ENCODE measurements at places on chromosomes 12 and 14.

DNA sequence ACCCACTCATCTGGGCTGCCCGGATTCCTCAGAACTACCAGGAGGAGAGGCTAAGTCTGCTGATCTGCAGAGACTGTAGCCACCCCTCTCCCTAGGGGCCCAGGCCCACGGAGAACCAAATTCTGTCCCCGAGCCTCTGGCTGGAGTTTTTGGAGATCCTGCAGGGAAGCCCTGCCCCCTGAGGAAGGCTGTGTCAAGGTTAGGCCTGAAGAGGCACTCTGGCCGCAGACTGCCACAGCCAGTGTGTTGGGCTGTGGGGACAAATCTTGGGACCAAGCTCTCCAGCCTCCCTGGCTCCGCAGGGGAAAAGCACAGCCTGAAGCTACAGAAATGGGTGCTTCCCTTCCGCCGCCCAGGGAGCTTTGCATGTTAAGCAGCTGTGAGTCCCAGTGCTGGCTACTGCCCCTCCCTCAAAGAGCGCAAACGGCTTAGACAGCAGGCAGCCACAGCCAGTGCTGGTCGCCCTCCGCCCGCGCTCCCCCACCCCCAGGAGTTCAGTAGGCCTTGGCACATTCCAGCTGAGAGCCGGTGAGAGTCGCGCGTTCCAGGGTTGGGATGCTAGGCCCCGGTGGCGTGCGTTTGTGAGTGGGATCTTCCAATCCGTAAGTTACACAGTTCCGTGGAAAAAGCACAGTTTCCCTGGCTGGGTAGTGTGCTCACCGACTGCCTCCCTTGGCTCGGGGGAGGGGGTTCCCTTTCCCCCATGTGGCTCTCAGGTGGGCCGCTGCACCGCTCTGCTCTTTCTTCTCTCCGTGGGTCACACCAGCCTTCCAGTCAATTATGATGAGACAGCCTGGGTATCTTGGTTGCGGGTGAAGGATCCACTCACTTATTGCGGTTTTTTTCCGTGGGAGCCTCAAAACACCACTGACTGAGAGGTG, 13.2 kb downstream of the CLEC4E start:
- DNase-seq: no peak

DNA sequence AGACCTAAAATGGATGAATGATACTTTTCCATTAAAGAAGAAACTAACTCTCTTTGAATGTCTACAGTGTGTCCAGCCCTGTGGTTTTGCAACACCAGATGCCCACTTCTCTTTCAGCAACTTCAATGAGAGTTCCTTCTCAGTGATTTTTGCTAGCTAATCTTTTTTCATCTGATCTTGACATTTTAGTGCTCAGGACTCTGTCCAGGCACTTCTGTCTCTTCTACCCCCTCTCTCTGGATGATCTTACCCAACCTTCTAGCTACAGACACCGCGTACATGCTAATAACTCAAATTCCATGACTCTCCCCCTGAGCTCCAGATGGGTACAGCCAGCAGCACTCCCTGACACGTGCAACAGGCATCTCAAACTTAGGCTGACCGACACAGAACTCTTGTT, 161.1 kb upstream of the FOXN3 start:
- no peak for DNase-seq

- no peak for DNase-seq
These were observed 81.9 kb downstream of the CFAP54 start for GRCh38 chr12:96571101-96571862.

DNA sequence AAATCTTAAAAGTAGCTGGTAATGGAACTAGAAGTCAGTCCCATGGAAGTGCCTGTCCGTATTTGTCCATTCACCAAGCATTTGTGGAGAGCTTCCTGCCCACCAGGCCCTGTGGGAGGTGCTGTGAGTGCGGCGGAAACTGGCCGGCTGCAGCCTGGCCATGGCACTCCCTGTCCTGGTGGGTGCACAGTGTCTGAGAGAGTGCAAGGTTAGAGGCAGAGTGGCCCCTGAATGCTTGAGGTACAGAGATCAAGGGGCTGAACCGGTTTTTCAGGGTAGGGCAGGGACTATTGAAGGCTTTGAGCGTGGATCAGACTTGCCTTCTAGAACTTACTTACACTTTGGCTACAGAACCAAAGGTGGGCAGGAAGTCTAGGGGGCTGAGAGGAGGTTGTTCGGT, 92.9 kb downstream of the ESR2 start:
- no peak for DNase-seq

- no peak for DNase-seq
These were observed 963 bp downstream of the TCTN2 start for GRCh38 chr12:123671876-123672275.

DNA sequence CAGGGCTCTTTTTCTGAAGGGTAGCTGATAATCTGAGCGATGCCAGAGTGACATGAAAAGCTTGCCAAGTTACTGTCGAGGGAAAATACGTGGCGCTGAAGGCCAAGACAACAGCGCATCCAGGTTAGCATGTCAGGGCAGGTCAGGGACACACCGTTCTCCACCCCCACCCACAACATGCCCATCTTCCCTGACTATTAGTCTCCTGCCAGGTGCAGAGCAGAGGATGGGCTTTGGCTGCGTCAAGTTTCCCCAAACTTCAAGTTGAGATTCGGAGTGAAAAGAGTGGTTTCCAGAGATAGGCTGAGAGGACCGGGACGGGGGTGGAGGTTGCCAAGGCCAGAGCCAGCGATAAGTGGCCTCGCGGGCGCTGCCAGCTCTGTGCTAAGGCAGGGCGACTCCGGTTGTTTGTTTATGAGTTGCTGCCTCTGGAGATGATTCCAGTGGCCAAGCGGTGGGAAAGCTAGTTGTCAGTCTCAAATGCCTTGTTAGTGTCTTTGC, 1.7 kb downstream of the TRHDE start:
- DNase-seq: no peak

- no peak for DNase-seq
These were observed 124.8 kb downstream of the SAMD4A start for GRCh38 chr14:54691525-54692283.

DNA sequence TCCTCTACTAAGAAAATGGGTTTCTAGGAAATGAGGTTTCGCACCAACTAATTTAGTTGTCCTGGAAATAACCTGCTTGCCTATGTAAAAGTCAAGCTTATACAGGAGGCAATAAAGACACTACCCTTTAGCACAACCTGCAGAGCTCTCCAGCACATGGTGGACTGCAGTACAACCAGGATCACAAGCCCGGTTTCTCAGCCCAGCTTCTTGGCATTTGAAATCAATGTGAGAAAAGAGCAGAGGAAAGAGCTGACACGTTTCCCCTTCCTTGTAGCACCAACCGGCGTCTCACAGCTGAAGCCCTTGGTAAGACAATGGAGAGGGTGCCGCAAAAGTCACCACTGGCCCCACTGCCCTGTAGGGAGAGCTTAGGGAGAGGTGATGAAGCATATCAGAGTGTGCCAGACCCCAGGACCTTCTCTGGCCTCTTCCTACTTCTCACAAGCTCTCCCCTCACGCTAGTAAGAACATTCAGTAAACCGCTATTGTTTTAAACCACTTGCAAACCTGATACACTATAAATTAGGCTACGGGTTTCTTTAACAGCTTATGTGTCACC, 8.6 kb downstream of the SPTLC2 start:
- no peak for DNase-seq

GRCh38 chr12:67989184-67989920, at the start of gene IFNG-AS1:
Gene IFNG-AS1 (plus strand): TSS chr12:67989447.
- DNase-seq: no peak

DNA sequence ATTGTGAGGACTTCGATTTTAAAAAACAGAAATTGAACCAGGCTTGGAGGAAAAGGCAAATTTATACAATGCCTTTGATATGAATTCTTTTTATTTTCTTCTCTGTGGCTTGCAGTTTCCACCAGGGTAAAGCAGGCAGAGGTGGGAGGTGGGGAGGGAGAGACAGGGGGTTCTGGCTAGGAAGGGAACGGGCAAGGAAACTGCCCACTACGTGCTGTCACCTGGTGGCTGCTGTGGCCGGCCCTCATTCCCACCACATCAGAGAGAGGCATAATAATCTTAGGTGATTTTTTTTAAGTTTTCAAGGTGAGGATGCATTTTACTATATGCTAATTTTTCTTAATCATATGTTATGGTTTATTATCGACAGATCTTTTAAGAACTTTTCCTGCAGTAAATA, 145.8 kb downstream of the CACNA1C start:
- no peak for DNase-seq

GRCh38 chr12:98595243-98595988, 1.9 kb downstream of the SLC25A3 start:
- no peak for DNase-seq

- DNase-seq: no peak
These were observed 86.8 kb downstream of the RFLNA start for GRCh38 chr12:124381456-124382296.

All from activated CD4-positive, CD25-positive, alpha-beta regulatory T cell (primary cell).